ENCODE measurements at places on chromosomes 1 and 21. TPM values are rescaled to one million over a fixed set of nuclear protein-coding genes. Genes with fewer than 3 reads are reported as not detected.

Gene AMY2A
- not detected for total RNA-seq

Gene RBM11
- not detected for total RNA-seq

Gene TNFRSF9
- not detected for total RNA-seq

Gene SPRR2B
- total RNA-seq: not detected

Gene A3GALT2
- total RNA-seq: not detected

Gene TMEM167B
- total RNA-seq: 31.5 TPM

Gene RPTN
- not detected for total RNA-seq

Gene KCNJ9
- not detected for total RNA-seq

Gene GBP5
- 0.99 TPM for total RNA-seq

Gene CELA3A
- not detected for total RNA-seq

Gene ICOSLG
- total RNA-seq: 4.4 TPM

Gene CA6
- total RNA-seq: not detected

Gene CCDC190
- 0.62 TPM for total RNA-seq

Gene C1orf74
- total RNA-seq: 2.0 TPM

Gene LCE1D
- not detected for total RNA-seq
